ENCODE measurements at places on chromosomes 13 and 19.

DNA sequence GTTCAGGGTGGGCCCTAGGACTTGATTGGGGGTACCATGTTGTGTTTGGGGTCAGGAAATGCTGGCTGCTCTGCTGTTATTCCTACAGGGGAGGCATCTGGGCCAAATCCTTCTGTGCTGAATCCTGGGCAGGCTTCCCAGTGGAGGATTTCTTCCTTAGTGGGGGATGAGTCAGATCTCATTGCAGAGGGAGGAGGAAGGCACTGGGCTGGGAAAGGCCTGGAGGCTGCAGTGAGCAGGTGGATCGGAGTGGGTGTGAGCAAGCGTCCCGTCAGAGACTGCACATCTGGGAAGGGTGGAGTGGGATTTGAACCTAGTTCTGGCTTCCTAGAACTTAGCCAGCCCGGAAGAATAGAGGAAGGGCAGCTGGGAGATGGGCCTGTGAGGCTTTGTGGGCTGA, 11.5 kb downstream of the CCDC124 start:
- DNase-seq, result no peak

DNA sequence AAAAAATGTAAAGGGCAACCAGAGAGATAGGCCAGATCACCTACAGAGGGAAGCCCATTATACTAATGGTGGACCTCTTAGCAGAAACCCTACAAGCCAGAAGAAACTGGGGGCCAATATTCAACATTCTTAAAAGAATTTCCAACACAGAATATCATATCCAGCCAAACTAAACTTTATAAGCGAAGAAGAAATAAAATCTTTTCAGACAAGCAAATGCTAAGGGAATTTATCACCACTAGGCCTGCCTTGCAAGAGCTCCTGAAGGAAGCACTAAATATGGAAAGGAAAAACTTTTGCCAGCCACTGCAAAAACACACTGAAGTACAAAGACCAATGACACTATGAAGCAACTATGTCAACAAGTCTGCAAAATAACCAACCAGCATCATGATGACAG, 28.4 kb downstream of the VSTM2B start:
- DNase-seq, result no peak

- DNase-seq, result no peak
These were observed 22.2 kb downstream of the VSTM2B start for GRCh38 chr19:29547981-29548380.

DNA sequence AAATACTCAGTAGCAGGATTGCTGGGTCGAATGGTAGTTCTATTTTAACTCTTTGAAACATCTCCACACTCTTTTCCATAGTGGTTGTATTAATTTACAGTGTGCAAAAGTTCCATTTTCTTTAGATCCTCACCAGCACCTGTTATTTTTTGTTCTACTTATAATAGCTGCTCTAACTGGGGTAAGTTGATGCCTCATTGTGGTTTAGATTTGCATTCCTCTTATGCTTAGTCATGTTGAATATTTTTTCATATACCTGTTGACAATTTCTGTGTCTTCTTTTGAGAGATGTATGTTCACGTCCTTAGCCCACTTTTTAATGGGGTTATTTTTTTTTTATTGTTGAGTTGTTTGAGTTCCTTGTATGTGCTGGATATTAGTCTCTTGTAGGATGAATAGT, 144.6 kb downstream of the NBEA start:
- no peak for DNase-seq

DNA sequence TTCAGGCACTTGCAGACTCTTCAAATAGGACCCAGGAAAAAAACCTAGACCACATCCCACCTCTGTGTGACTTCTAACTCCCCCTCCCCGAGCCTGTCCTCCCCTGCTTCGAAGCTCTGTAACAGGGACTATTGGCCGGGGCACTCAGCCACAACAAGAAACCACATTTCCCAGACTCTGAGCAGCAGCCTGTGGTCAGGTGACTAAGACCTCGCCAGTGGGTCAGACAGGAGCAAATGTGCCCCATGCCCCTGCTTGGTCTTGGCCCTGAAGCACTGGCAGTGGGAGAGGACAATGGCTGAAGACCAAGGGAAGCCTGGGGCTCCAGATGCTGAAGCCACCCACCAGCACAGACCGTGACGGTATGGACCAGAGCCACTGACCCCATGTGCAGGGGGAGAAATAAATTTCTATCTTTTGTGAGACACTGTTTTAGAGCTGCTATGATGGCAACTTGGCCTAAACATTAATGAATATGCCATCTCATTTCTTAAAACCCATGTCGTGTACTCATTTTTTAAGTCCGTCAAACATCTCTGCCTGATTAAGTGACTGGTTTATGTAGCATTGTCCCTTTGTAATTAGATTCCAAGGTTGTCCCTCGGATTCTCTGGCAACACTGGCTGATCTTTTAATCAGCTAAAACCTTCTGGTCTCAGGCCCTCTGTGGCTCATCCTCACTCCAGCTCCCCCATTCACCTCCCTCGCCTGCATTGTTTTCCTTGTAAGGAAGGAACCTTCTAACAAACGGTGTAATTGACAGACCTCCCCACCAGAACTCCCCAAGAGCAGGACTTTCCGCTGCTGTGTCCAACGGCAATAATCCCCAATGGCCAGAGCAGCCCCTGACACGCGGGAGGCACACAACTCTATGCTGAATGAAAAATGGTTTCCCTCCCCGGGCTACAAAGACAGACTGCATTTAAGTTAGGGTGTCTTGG, 98.4 kb downstream of the STK24 start:
- no peak for DNase-seq

GRCh38 chr19:13104848-13105711, 2.4 kb upstream of the LYL1 start:
- DNase-seq, result no peak

All from NCI-H2029 treated with DMSO at 0.1 percent for 48 hours (cell line).